ENCODE measurements at places on chromosomes 5 and 9.

- DNase-seq, result no peak
These were observed 68.5 kb downstream of the ZNF462 start for GRCh38 chr9:106931466-106931865.

DNA sequence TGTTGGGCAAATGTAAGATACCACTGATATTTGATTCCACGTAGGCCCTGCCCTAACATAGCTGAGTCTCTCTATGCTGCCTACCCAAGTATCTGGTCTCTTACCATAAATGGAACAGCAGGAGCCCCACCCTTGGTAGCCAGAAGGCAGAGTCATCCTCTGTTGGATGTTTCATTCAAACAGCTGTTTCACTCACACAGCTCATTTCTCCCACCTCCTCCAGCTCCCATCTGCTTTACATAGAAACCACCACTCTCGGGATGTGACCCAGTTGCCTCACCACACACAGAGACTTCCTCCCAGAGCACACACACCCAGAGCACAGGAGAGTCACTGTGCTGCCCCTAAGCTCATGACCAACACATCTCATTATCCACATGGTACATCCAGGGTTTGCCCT, 165.3 kb downstream of the TMEM167A start:
- DNase-seq, result no peak

DNA sequence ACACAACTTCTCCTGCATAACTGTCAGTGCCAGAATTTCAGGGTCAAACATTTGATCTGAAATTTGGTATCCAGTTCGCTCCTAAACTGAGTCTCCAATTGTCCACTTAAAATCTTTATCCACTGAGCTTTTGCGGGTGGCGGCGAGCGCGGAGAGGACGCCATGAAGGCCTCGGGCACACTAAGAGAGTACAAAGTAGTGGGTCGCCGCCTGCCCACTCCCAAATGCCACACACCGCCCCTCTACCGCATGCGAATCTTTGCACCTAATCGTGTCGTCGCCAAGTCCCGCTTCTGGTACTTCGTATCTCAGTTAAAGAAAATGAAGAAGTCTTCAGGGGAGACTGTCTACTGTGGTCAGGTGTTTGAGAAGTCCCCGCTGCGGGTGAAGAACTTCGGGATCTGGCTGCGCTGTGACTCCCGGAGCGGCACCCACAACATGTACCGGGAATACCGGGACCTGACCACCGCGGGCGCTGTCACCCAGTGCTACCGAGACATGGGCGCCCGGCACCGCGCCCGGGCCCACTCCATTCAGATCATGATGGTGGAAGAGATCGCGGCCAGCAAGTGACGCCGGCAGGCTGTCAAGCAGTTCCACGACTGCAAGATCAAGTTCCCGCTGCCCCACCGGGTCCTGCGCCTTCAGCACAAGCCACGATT, 913.7 kb upstream of the DMAC1 start:
- no peak for DNase-seq

GRCh38 chr5:94173100-94173499, 431.7 kb upstream of the POU5F2 start:
- no peak for DNase-seq

- no peak for DNase-seq
These were observed 34.9 kb downstream of the NREP start for GRCh38 chr5:111722140-111722539.

DNA sequence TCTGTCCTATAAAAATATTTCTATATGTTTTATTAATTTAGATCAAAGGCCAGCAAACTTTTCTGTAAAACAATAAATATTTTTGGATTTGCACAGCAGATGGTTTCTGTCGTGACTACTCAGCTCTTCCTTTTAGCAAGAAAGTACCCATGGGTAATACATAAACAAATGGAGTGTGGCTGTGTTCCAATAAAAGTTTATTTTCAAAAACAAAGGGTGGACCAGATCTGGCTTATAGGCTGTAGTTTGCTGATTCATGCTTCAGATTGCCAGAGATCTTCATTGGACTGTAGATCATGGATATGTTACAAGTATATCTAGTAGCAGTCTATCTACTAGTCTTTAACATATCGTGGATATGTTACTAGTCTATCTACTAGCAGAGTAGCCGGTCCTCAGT, 590.5 kb downstream of the CSNK1G3 start:
- no peak for DNase-seq

DNA sequence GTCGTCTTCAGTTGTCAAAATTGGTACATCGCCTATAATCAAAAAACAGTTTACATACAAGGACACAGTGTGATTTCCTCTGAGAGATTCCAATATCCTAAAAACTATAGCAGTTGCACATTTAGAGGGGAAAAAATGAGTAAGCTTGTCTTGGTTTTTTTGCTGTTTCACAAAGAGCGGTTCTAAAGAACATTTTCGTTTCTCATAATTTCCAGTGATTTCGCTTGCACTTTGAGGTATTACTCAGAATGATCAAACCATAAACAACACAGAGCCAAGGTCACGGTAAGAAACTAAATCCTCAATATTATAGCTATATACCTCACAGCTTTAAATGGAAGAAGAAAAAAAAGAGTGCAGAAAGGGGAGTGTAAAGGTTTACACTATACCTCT, 861 bp downstream of the MTX3 start:
- no peak for DNase-seq

DNA sequence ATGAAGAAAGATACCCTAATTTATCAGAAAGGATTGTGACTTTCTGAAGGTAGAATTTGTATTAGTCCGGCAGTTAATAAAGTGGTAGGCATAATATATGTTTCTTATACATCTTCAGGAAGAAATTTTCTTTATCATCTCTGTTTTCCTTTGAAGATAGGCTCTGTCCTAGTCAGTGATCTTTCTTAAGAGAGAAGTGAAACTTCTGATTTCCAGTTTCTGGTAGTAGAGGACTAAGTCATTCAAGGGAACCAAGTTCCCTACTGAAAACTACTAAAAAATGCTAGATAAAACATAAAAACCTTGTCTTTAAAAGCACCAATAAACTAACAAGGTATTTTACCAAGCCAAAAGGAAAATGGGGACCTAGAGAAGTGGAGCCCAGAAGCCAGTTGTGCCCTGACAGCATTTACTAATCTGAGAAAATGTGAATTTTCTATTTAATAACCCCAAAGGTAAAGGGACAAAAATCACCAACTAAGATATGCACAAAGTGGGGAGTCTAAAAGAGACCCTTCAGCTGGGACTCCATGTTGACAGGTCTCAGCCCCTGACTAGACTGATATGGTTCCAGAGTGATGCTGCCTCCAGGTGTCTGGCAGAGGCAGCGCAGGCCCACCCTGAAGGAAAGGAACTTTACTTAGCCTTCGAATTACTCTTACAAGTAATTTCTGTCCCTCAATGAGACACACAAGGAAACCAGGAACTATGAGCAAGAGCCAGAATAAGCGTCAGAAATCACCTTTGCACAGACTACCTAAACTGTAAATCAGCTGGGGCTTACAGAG, 72.7 kb downstream of the FAM78A start:
- DNase-seq, result no peak

DNA sequence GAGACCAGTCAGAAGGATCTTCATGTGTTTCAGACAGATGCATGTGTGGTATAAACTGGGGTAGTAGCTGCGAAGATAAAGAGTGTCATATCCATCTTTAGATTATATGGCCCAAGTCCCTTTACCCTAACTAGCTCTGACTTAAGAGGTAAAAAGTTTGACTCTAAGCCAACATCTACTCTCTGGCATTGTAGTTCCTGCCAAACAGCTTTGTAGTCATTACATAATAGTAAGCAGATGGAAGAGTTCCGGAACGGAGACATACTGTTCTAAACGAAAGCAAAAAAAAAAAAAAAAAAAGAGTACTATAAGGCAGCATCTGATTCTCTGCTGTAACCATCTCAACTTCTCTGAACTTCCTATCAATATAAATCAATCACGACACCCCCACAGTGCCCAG, 48.8 kb downstream of the CEMIP2 start:
- DNase-seq, result no peak

DNA sequence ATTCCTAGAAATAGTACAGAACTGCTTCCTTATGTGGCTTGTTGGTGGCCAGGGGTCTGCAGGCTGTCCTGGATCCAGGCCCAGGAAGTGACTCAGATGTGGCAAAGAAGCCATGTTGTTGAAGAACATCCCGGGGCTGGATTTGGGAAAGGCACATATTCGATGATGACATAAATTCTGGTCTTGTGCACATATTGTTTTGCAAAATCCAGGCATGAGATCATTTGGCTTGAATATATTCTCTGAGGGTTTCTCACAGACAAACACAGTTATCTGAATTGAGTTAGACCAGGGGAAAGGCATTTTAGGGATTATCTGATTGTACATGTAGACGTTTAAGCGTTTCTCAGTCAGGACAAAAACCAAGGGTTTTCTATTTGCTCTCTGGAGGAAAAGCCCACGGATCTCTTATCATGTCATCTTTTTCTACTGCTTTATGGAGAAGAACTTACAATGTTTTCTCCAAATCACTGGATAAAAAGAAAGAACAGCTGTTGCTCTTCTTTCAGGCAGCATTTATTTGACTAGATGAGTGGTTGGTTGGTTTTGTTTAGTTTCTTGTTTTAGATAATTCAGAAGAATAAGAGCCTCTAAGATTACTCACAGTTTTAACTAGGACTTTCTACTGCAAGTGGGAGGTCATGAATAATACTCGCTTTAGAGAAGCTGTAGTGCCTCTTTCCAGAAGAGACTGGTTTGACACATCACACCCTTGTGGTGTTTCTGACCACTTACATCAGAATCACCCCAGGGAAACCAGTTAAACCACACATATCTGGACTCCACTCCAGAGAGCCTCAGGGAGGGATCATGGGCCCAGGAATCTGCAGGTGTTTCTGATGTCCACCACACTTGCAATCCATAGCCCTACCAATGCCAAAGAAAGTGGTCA, 29.5 kb upstream of the LHFPL2 start:
- DNase-seq, result no peak

GRCh38 chr5:45454114-45454513, 242.1 kb downstream of the HCN1 start:
- DNase-seq, result peak; percentile 39

DNA sequence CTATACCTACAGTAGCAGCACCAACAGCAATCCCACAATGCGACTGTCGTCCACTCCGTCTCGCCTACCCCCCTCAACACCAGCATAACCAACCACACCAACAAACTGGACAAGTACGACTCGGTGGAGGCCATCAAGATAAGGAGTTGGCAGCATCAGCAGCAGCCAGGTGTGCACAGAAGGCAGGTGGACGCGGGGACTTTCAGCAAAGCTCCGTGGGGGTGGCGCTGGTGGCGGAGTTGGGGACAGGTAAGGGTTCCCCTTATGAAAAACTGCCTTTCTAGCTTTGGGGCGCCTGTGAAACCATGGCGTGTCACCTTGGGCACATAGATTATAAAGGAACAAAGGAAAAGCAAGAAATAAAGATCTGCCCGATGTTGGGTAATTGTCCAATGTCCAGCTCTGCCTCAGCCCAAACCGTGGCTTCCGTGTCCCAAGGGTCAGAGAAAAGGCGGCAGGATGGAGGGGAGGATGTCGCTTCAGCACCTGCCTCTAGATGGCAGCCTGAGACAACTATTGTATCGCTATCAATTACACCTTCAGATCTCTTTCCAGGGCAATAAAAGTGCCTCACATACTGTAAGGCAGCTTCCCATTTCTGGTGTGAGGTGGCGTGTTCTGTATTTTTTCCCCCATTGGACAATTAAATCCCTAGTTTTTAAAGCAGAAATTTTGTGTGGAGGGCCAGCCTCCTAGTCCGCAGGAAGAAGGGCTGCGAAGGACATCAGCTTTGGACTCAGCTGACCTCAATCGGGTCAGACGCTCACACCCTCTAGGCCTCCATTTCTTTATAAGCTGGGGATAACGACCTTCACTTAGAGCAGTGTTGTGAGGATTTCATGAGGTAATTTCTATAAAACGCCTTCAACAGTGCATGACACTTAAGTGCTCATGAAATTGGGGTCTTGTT, 58.8 kb downstream of the MTRR start:
- peak; percentile 66 for DNase-seq

GRCh38 chr9:8448226-8448625, 648.6 kb upstream of the DMAC1 start:
- DNase-seq, result no peak

DNA sequence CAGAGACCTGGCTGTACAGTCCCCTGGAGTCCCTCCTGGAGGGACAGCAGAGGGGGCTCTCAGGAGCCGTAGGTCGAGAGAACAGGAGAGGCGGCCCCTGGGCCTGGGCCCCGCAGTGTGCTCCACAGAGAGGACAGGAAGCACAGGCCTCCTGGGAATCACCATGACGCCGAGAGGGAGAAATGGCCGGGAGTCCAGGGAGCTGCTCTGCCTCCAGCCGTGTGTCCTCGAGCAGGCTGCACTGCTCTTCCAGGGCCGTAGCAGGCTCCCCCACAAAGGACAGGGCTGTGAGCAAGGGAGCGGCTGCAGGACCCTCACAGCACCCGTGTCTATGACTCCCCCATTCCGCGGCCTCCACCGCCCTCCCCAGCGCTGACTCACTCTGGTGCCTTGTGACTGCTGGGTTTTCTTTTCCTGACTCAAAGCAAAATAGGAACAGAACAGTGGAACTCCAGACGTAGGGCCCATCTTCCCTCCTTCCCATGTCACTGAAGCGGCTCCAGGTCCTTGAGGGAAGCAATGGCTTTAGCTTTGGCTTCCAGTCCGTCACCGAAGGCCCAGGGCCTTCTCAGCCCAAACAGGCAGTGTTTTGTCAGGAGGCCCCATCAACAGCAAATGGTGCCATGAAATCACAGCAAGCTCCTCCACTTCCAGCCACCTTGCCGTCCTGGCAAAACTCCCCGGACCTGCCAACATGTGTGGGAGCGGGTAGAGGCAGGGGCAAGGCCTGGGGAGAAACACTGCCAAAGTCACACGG, 114.2 kb downstream of the LHFPL2 start:
- DNase-seq, result no peak

- no peak for DNase-seq
These were observed 409.2 kb downstream of the BNC2 start for GRCh38 chr9:16461137-16461840.

GRCh38 chr5:173989432-173990082, 587 bp downstream of the C5orf47 start:
- no peak for DNase-seq

DNA sequence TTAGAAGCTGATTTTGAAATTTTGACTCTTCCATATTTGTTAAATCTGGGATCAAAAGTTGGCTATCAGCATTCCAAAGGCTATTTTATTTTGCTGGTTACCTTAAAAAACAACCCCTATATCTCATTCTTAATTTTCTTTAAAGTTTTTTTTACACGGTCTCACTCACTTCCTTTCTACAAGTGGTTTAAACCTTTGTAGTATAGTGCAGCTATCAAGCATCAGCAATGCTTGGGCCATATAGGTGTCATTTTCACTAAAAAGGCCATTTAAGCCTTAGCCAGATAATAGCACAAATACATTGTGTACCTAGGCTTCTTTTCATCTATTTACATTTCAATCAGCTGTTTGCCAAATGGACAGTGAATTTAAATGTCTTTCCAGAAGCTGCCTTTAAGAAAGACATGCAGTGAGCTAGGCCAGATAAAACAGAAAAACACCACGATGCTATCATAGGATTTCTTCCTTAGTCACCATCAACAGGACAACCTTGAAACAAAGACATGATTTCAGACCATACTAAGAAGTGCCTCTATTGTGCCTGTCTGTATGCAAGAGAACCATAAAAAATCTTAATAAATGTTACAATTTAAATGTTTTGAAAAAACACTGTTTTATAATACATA, 104.2 kb downstream of the RAPGEF6 start:
- DNase-seq, result no peak

- DNase-seq, result peak; percentile 67
These were observed 21.3 kb downstream of the WNK2 start for GRCh38 chr9:93205045-93205768.

Data from WERI-Rb-1 (cell line).